ENCODE measurements at places on chromosomes 11 and 22. TPM values are rescaled to one million over a fixed set of nuclear protein-coding genes. Genes with fewer than 3 reads are reported as not detected.
A peak's percentile ranks its signal among the peaks of the same experiment; 100 is the strongest.

DNA sequence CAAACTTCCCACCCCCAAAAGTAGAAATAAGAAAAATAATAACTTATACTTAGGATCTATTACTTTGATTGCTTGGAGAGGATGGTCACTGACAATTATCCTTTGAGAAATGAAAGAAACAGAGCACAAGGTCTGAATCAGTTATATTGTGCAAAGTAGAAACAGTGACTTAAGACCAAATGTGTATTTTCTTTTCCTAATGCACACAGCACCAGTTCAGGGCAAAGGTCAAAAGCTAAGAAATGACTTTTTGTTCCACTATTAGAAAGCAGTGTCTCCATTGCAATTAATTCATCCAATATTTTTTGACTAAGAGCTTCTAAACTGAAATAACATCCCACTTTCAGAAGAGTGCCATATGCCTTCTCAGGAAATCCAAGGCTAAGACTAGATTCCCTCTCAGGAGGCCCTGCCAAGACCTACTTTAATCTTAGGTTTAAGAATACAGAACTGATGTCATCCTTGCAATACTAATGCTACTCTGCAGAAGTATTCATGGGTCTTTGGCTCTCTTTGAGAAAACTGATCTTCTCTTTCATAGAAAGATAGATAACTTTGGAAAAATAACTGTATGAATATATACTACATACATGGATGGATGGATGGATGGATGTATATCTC is 147.0 kb downstream of the APOL5 start:
- DNase-seq: no peak

- DNase-seq: no peak
Measured at GRCh38 chr22:26671317-26672059, 14.1 kb downstream of the MIAT start.

DNA sequence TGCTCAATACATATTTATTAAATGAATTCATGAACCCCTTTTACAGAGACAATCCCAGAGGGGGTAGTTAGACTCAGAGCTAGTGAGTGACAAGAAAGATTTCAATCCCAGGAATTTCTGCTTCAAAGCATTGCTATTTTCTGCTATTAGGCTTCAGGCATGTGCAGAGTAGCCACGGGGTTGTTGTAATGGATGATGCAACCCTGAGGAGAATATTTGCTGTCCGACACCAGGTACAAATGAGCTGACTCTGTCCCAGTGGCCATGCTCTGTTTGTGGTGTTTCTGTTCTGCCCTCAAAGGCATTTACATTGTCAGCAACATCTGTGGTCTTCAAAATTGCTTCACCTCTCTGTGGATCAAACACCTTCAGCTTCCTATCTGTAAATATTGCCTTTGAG is 102.6 kb downstream of the CSNK2A3 start:
- DNase-seq: no peak

DNA sequence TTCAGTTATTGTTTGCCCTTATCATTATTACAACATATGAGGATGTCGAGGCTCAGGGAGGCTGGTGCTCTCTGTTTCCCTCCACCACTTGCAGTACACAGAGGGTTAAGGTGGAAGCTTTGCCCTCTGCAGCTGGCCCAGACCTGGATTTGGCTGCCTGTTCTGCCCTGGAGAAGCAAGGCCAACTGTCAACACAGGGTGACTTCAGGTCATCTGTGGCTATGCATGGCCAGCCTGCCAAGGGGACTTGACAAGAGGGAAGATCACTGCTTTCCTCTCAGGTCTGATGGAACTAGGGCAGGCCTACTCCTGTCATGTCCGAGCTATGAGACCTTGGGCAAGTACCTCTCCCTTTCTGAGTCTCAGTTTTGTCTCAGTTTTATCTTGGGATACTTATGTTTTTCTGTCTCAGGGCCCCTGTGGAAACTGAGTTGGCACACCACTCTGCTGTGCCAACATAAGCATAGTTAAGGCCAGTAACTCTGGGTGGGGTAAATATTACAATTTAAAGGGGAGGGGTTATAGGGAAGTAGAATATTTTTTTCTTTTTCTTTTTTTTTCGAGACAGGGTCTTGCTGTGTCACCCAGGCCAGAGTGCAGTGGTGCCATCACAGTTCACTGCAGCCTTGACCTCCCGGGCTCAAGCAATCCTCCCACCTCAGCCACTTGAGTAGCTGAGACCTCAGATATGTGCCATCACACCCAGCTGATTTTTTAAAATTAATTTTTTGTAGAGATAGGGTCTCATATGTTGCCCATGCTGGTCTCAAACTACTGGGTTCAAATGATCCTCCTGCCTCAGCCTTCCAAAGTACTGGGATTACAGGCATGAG is 2.4 kb upstream of the THRSP start:
- no peak for DNase-seq

- DNase-seq: peak; percentile 69
Measured at GRCh38 chr22:36375071-36375980, 12.4 kb downstream of the MYH9 start.

Gene CRYAB
- 1.7 TPM for total RNA-seq

- peak; percentile 16 for DNase-seq
Measured at GRCh38 chr11:130029137-130029536, 26.5 kb upstream of the PRDM10 start.

- DNase-seq: no peak
Measured at GRCh38 chr11:78067704-78068103, 4.0 kb downstream of the THRSP start.

Gene KRTAP5-10
- not detected for total RNA-seq

GRCh38 chr11:2355000-2355644 is 22.0 kb upstream of the CD81 start:
- peak; percentile 45 for DNase-seq

Gene GNG3
- not detected for total RNA-seq

Gene NXPE2
- total RNA-seq: not detected

DNA sequence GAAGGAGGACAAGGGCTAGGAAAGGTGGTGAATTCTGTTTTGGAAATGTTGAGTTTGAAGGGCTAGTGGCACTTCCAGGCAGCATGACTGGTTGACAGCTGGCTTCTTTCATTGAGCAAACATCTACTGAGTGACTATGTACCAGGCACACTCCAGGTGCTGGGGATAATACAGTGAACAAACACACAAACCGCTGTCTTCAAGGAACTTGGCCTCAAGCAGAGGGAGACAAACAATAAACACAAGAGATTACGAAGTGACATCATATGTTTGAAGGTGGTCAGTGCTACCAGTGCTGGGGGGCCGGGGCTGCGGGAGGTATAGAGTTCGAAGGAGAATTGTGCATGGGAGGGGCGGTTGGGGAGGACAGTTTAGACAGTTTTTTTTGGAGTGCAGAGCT is 197.0 kb upstream of the SORL1-AS1 start:
- DNase-seq: no peak

Gene LDHAL6A
- not detected for total RNA-seq

GRCh38 chr22:21927174-21927823 is 25.3 kb downstream of the PPM1F start:
- DNase-seq: no peak

DNA sequence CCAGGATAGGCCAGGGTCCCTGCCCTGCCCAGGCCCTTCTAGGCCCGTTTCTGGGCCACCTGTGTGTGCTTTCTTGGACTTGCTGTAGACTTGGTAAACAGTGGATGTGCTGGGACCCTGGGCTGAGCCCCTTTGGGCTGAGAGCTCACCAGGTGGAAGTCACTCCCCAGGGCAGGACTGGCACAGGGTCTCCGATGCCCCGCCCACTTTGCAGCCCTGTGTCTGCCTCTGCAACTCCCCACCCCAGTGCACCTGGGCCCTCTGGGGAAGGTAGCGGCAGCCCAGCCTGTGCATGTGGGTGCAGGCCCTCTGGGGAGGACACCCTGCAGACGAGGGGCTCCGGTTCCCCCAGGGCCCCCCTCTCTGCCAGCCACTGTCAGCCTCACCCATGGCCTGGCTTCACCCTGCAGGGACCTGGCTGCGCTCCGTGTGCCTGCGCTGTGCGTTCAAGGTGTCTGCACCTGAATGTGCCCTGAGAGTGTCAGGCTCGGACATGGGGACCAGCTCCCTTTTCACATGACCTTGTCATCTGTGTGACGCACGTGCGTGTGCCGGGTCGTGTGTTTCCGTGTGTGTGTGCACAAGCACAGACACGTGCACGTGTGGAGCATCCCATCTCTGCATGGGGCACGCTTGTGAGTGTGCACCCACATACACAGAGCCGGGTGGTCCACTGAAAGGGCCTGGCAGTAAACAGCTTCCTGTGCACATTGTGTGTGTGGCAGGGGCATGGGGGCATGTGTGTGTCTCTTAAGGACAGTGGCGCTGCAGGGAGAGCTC is 118.5 kb downstream of the KCNQ1OT1 start:
- DNase-seq: no peak
